ENCODE measurements at places on chromosomes 3 and 15.

GRCh38 chr3:189664311-189664710, 33.1 kb downstream of the TP63 start:
- DNase-seq: no peak

- DNase-seq: no peak
Observed at GRCh38 chr15:76936671-76937070, 5.1 kb downstream of the RCN2 start.

GRCh38 chr3:105790534-105790933, 78.3 kb downstream of the CBLB start:
- DNase-seq: no peak

DNA sequence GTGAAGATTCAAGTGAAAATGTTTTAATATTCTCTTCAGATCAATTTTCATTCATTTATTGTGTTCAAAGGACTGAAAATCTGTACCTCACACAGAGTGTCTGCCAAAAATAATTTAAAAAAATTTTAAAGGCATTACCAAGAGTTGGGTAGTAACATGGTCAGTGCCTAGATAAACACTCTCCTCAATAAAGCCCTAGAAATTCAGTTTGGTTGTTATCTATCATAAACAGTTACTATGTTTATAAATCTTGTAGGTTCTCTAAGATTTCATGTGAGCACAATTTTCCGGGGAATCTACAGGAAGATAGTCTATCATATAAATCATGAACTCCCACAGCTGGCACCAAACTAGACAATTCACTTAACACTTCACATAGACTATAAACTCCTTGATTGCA, 128.6 kb downstream of the GSK3B start:
- no peak for DNase-seq

DNA sequence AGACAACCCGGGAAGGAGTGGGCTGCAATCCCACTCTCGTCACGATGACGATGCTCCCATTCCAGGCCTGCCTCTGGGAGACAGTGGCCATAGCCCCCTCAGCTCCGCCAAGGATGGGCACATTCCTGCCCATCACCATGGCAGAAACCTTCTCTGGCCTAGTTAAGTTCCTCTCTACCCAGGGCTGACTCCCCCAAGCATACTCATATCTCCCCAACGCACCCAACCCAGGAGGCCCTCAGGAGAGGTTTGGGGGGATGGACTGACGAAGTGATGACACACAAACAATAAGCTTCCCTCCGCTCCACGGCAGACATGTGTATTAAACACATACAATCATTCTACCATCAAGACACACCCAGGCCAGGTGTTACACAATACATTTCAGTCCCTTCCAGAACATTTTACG, 60.1 kb downstream of the VGLL4 start:
- no peak for DNase-seq

DNA sequence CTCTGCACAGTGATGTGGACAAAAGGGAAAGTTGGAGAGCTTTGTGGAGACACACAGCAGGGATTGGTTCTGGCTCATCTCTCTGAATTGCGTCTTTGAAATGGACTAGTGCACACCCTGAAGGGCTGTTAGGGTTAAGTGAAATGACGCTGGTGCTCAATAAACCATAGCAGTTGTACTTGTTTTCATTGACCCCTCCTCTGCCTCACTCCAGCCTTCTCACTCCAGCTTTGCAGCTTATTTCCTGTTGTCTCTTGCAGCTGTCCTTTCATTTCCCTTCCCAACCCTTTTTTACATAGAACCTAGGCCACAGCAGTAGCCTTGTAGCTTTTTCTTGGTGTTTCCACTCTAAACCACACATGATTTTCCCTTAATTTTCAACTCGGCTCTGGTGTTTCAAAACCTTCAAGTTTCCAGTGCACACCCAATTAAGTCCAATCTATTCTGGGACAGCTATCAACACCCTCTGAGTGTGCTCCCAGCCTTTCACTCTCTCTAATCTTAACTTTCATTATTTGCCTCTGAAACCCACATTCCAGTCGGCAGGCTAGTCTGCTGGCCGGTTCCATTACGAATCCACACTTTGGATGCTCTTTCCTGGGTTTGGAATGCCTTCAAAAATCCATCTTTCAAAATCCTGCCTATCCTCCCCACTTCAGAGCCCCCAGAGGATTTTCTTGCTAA, 6.4 kb downstream of the C3orf52 start:
- no peak for DNase-seq

Data from amygdala (tissue), 56 donors.